SW480 (cell line): ENCODE measurements at places on chromosomes 2 and 18.

DNA sequence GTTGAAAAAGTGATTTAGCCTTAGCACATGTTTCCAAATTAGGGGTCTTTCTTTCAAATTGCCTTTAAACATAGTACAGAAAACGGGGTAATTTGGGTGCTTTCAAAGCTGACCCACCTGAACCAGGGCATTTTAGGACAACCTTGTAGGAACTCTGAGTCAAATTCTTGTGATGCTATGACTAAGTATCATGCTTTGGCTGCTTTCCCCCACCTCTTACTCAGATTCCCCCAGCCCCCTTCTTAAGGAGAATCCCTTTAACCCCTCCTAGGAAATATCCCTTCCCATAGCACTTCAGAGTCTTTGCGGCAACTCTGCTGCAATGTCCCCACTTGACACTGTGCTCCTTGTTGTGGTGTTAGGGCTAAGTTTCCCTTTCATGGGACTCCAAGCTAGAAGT is 18.6 kb upstream of the KLF7 start:
- DNase-seq, result no peak

DNA sequence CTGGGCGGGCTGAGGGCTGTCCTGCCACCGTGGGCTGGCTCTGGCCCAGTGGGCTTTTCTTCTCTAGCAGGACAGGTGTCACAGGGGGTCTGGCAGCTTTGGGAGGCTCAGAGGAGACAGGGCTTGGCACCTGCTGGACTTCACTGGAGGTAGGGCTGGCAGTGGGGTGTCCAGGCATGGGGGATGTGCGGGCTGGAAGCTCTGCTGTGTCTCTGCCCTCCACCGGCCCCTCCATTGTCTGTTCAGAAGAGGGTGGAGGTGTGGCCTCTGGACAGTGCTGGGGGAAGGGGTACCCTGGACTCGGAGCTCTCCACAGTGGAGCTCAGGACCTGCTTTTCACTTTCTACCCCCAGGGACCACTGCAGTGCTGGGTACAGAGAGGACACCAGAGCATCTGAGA is 9.2 kb downstream of the PTPRN start:
- DNase-seq, result no peak

- DNase-seq, result no peak
Measured at GRCh38 chr18:36653870-36654269, 174.9 kb downstream of the TPGS2 start.

GRCh38 chr2:128313931-128314347 is 4.7 kb downstream of the HS6ST1 start:
- DNase-seq, result no peak

- DNase-seq, result no peak
Measured at GRCh38 chr2:125167152-125167551, 1142.1 kb downstream of the CNTNAP5 start.

DNA sequence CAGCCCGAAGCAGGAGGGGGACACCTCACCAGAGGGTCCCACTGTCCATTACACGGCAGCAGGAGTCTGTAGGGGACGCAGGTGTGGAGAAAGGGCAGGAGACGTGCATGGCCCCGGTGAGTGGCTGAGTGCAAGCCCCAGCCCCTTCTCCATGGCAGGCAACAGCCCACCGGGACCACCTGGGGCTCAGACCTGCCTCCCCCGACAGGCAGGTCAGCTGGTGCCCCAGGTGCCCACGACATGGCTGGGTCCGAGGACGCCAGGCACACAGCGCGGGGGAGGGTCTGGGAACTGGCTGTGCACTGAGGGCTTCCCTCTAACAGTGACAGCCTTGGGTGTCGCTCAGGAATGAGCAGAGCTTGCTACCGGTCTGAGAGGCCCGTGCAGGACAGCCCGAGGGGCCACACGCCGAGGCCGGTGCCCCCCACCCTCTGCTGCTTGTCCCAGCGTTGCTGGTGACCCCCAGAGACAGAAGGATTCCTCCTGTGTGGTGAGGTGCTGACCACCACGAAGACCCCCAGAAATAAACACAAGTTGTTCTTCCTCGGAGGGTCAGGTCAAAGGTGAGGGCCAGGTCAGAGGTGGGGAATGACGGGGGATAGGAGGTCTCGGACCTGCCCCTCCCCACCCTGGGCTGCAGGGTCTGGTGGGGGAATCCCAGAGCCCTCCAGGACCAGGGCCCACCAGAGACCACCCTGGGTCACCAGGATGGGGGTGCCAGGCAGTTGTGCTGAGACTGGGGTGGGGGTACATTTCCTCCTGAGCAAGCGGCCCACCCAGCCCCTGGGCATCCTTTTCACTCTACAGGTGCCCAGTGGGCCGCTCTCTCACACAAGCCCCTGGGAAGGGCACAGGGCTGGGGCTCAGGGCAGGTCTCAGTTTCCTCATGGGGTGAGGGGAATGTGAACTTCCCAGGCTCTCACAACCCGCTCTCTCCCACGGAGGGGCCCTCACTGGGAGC is 50.6 kb downstream of the SLC66A2 start:
- no peak for DNase-seq

DNA sequence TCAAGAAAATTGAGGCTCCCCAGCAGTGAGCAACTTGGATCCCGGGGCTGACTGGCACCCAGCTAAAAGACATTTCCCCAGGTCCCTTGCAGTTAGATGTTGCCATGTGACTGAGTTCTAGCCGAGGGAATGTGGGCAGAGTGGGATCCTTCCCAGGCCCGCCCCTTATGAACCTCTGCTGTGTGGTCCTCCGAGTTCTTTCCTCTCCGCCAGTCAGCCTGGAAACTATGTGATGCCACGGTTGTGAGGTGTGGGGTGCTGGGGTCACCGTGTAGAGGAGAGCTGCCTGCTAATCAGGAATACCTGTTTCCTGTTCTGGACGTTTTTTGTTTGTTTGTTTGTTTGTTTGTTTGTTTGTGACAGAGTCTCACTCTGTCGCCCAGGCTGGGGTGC is 45.5 kb downstream of the TMEM37 start:
- DNase-seq, result no peak

DNA sequence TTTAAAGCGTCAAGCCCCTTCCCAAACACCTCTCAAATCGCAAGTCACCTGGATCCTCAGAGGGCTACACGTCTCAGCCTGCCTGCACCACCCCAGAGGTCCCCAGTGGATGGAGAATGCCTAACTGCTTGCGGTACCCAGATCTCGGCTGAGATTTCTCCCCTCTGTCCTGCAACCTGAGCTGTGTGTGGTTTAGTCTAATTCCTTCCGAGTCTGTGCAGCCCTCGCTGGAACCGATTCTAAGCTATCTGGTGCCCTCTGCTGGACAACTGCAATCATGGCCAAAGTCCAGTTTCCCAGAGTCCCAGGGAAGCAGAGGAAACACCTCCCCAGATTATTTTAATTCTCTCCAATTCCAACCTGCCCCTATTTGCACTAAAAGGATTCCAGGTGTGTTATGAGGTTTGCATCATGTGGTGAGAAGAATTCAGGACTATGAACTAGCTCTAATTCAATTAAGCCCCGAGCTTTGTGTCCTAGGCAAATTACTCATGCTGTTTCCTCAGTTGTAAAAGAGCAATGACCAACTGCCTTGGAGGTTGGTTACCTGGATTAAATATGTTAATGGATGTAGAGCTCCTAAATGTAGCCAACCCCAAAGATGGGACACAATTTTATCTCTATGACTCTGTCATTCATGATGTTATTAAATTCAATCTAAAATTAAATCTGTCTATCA is 276.1 kb upstream of the NCKAP5 start:
- peak; percentile 69 for DNase-seq

- no peak for DNase-seq
Measured at GRCh38 chr2:100527440-100528015, 35.3 kb upstream of the PDCL3 start.

GRCh38 chr18:45243340-45244110 is 371.8 kb upstream of the SLC14A2 start:
- no peak for DNase-seq

DNA sequence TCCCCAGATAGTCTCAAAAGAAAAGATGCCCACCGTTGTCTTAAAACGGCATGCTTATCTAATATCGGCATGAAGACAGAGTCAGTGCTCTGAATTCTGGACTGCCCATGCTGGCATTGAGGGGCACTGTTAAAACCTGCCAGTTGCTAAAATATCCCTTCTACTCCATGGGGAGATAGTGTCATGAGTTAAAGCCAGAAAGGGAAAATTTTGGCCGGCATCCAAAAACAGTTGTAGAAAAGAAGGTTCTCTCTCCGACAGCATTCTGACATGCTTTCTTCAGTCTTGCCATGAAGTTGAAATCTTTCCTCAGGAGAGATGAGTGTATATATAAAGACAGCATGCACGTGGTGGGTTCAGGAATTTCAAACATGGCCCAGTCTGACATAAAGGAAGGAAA is 401.3 kb upstream of the PIK3C3 start:
- DNase-seq, result no peak

- no peak for DNase-seq
Measured at GRCh38 chr2:134453973-134454372, 200.1 kb downstream of the MGAT5 start.

DNA sequence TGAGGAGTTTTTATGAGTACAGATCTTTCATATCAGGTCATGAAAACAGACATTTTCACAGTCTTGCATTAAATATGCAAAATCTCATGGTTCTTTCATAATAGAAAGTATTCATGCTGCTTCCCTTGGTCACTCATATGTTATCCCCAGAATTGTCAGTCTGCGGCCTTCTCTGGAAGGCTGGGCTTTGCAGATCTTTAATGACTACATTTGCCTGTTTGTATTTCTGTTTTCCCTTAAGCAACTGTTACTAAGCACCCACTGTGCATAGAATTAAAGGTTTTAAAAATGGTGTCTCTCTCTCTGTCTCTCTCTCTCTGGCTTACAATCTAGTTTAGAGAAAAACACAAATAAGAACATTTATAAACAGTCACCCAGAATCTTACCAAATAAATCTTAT is 456.3 kb downstream of the RIT2 start:
- no peak for DNase-seq

- DNase-seq, result no peak
Measured at GRCh38 chr2:44286884-44287638, 11.8 kb downstream of the SLC3A1 start.

DNA sequence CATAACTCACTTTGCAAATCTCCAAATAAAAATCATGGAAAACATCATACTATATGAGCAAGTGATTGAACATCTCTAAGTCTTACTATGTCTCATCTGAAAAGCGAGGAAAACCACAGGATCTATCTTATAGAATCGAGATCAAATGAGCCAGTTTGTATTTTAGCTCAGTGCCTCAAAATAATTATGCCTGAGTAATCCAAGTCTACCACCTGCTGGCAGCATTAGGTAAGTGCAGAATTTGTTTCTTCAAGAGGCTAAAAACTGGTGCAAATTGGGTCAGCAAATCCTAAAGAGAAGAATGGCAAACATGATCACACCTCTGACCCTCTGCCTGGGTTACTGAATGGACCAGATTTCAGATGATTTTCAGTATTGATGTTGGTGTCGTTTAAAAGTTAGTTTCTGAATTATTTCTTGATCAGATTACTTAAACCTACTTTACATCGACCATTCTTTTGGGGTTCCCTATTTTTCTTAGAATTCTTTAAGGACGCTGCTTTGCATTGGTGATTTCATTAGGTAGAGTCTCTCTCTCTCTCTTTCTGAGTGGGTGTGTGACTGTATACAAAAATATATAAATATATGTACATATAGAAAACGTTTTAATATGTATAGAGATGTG is 12.7 kb upstream of the FHOD3 start:
- DNase-seq, result peak; percentile 32

DNA sequence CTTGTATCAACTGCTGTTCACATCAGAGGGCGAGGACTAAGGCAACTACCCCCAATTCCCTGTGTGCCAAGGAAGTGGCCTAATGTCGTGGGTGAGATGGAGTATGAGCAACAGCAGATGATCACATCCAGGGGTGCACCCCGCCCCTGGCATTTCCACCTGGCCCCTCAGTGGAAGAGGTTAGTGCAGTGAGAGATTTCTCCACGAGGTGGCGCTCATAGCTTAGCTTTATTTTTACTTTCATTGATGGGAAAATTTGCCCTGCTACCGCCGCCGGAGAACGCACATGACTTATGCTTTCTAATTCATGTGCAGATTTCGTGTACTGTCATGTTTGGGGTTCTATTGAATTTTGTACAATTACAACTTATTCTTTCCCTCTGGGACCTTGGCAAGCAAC is 470.6 kb upstream of the MEX3C start:
- DNase-seq, result peak; percentile 34

- no peak for DNase-seq
Measured at GRCh38 chr2:165634855-165635254, 159.2 kb downstream of the GALNT3 start.

- DNase-seq, result no peak
Measured at GRCh38 chr2:15943378-15944280, 3.3 kb downstream of the MYCN start.

DNA sequence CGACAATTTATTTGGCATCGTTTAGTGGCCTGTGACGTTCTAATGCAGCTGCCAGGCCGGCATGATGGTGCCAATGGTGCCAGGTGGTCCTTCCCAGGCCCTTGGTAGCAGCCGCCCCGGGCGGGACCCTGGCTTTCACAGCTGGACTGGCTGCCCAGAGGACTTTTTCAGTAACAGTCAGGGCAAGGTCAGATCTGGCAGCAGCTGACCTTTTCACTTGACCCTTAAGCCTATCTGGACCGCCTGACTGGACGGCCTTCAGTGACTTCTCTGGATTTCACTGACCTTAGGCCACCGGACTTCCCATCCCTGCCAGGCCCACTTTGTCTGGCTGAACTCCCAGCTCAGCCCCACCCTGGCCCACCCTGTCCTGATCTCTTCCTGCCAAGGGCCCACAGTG is 15.9 kb downstream of the TRIB2 start:
- no peak for DNase-seq

GRCh38 chr2:222993920-222994650 is 57.9 kb upstream of the KCNE4 start:
- DNase-seq, result peak; percentile 8

DNA sequence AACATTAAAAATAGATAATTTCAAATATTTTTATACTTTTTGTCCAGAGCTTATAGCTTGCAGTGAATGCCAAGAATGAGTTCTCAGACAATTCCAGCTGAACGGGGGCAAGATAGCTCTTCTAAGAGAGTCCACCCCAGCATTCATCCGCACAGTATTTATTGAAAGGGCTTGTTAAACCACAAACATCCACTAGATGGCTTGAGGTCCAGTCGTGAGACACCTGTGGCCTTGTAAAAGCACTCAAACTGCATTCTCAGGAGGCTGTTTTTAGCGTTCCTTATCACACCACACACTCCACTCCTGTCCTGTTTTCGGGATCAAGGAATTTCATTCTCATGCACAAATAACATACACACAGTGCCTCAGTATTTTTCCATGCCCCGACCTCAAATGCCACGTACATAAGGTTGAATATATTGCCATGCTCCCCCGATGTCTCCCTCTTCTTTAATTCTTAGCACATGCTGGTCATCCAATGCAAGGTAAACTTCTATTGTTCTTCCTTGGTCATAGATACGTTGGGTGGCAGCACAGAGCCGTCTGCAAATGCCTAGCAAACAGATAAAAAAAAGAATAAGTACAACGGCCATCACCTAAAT is 47.4 kb downstream of the DNAJC10 start:
- peak; percentile 21 for DNase-seq

DNA sequence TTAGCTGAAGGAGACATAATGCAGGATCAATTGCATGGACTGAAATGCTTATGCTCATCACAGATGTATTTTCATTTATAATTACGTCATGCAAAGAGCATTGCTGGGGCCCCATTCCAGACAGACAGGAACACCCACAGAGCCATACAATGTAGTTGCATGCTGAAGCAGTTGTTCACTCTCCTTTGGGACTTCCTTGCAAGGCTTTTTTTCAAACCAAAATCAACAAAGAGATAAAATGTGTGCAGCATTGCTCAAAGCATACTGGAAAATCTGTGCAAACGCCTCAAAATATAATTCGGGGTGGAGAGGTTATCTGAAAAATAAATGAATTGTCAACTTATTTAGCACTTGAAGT is 463.2 kb downstream of the CDH2 start:
- DNase-seq, result no peak
